ENCODE measurements at places on chromosomes 12 and 14.

GRCh38 chr12:91139286-91139685 lies 28.0 kb upstream of the LUM start:
- no peak for DNase-seq

GRCh38 chr14:45364565-45365156 lies 111.7 kb upstream of the MIS18BP1 start:
- DNase-seq = no peak

DNA sequence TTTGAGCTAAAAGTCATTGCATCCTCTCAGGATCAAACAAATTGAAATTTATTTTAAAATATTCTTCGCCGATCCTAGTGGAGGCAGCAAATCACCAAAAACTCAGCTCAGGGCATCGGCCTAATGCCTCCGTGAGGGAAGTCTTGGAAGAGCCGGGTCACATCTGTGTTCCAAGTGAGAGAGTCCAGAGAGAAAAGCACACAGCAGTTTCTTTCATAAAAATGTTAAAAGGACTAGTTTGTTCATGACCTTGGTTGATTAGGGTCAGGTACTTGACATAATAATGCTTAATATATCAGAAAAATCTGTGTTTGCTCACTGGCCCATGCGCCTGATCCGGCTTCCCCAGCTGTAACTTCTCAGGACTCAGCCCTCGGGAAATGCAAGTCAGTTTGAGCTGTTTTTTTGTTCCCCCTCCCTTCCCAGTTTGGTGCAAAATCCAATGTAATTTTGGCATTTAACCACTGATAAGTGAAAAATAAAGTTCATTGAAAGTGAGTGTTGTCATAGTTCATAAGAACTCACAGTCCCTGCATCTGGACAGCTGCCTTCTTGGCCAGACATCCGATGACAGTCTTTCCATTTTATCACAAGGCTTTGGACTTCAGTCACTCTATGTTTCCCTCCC lies 161.7 kb downstream of the CAND1 start:
- no peak for DNase-seq

DNA sequence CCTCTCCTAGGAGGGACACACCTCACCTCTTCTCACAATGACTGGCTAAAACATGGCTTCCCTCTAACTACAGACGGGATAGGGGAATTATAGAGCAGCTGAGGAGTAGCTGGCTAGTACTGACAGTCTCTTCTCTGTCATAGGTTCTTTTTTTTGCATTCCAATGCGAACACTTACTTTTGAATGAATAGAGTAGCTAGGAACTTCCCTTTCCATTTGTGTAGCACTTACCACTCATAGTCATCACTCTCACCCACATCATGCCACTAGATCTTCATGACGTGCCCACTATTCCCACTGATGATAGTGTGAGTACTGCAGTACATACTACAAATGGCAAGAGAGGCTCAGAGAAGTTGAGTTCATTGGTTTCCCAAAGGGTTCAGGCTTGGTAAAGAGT lies 143.9 kb upstream of the HIF1A start:
- no peak for DNase-seq
